Activated gamma-delta T cell treated with anti-CD3 and anti-CD28 coated beads, Interleukin-2, amount 50 U/mL, for 16 hours (primary cell): ENCODE measurements at places on chromosomes 11 and 22.
A peak's percentile ranks its signal among the peaks of the same experiment; 100 is the strongest.

DNA sequence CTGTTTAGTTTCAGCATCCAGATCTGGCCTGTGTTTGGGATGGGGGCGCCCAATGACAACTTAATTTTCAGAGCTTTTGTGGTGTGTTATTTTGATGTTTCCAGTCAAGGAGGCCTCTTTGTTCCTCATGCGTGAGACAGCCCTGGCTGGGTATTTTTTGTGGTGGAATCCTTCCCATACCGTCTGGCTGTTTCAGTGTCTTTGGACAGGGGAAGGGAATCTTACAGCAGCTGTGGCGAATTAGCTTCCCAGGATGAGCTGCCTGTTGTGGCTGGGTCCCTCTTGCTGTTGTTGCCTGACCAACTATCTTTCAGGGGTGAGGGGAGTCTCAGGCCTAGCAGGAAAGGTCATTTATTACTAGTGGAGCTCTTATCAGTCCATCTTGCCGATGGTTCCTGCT is 138.8 kb downstream of the ARHGAP20 start:
- no peak for DNase-seq

GRCh38 chr11:46682773-46683752 is 17.4 kb downstream of the ARHGAP1 start:
- DNase-seq: no peak

DNA sequence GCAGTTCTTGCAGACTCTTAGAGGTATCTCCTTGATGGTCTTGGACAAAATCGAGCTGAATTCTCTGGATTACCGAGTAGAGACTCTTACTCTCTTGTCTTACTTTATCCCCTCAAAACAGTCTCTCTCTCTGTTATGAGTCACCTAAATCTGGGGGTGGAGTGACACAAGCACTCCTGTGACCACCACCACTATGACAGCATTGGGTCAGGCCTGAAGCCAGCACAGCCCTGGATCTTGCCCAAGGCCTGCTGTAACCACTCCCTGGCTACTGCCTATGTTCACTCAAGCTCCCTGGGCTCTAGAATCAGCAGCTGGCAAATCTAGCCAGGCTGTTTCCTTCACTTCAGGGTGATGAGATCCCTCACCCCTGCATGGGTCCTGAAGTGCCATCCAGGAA is 662.5 kb downstream of the LUZP2 start:
- no peak for DNase-seq

- DNase-seq: no peak
Observed at GRCh38 chr11:1480191-1480554, 6.4 kb downstream of the MOB2 start.

GRCh38 chr11:117094776-117095175 is 3.5 kb downstream of the SIK3 start:
- DNase-seq: no peak

DNA sequence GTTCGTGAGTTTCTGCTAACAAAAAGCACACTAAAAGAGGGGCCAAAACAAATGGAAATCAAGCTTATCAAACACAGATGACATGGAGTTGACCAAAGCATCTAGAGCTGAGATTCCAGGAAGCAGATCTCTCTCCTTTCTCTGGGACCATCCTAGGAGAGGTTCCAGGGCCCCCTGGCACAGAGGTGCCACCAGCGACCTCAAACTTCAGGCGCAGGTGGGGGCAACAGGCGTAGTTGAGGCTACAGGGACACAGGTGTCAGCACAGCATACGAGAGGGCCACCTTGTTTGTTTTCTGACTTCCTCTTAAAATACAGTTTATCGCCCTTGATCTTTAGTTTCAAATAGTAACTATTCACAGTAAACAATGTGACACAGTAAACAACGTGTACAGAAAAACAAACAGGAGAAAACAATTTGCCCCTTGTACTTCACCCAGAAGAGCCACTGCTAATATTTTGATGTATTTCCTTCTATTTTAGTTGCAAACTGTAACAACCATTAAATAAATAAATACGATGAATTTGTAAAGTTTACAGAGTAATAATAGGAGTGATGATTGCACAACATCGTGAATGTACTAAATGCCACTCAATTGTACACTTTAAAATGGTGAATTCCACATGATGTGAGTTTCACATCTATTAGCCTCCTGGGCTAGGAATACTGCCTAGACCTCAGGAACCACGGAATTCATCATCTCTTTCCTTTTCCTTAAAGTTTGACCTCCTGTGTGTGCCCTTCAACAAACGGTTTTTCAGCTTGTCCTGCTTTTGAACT is 52.2 kb downstream of the IGLL5 start:
- no peak for DNase-seq

DNA sequence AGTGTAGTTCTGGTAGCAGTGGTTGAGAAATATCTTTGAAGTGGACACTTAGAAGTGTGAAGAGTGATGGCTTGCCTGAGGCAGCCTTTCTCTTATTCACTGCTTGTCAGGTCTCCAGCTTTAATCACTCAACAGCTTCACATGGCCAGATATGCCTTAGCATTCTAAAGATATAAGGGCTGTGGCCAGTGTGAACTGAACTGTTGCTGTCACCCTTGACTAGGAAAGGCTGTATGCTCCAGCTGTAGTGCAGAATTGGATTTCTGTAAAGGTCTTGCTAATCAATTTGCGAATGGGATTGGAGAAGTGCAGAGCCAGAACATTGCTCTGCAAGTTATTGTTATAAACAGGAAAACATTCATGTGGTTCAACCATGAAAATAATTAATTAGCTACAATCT is 266.7 kb downstream of the TMEM135 start:
- DNase-seq: no peak

DNA sequence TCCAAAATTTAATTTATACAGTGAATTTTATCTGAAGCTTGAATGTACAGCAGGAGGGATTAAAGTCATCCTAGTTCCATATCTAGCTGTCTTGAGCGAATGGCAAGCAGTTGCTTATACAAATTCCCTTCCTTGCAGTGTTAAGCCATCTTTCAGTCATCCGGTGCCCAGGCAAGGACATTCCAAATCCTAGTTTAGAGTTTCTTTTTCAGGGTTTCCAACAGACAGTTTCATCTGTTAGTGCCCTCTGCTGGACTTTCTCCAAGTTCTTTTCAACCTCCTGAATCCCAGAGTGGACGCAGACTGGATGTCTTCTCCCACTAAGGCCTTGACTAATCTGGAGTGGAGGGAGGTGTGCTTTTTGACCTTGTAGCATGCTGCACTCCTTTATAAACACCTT is 45.4 kb downstream of the GRAMD1B start:
- no peak for DNase-seq

DNA sequence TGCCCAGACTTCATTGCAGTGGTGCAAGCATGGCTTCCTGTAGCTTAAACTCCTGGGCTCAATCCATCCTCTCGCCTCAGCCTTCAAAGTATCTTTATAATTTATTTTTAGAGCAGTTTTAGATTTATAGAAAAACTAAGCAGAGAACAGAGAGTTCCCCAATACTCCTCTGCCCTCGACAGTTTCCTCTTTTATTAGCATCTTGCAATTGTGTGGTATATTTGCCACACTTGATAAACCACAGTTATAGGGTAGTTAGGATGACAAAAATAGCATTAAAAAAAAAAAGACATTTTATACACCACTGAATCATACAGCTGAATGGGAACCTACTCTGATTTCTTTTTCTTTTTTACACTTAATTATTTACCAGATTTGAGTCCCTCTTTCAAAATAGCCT is 31.2 kb downstream of the MS4A2 start:
- no peak for DNase-seq

DNA sequence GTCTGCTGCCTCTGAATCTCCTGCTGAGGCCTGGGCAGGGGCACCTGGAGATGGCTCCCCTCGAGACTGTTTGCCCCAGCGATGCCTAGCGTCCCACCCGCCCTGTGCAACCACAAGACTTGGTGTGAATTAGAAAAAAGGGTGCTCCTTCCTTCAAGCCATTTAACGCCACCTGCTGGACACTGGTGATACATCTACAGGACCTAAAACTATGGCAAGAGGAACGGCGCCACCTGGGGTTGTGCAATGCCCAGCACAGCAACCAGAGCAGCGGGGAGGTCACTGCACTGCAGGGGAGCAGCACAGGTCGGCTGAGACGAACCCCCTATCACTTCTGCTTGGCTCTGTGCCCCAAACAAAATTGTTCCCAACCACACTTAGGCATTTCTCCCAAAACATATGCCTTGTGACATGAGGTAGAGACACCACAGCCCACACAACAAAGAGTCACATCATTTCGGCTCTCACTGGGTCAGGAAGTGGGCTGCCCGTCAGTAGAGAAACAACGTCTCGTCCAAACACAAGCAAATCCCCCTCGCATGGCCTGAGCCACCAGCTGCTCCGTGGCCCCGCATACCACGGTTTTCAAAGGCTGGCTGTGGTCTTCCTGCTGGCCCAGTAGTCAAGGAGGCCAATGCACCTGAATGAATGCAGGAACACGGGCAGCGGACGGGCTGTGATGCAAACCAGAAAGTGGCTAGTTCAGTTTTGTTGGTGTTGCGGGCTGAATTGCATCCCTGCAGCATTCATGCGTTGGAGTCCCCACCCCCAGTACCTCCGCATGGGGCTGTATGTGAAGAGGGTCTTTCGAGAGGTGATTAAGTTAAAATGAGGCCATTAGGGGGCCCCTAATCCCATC is 171.9 kb downstream of the SHANK2 start:
- DNase-seq: no peak

- DNase-seq: no peak
Observed at GRCh38 chr11:2687223-2687530, 12.6 kb downstream of the KCNQ1OT1 start.

GRCh38 chr22:41401781-41402648 is 20.3 kb downstream of the TEF start:
- no peak for DNase-seq

GRCh38 chr11:43758927-43759326 is 78.4 kb downstream of the HSD17B12 start:
- DNase-seq: no peak

- DNase-seq: no peak
Observed at GRCh38 chr22:35425546-35425945, 25.6 kb downstream of the MCM5 start.

GRCh38 chr11:79333355-79333754 is 107.5 kb downstream of the TENM4 start:
- DNase-seq: no peak

DNA sequence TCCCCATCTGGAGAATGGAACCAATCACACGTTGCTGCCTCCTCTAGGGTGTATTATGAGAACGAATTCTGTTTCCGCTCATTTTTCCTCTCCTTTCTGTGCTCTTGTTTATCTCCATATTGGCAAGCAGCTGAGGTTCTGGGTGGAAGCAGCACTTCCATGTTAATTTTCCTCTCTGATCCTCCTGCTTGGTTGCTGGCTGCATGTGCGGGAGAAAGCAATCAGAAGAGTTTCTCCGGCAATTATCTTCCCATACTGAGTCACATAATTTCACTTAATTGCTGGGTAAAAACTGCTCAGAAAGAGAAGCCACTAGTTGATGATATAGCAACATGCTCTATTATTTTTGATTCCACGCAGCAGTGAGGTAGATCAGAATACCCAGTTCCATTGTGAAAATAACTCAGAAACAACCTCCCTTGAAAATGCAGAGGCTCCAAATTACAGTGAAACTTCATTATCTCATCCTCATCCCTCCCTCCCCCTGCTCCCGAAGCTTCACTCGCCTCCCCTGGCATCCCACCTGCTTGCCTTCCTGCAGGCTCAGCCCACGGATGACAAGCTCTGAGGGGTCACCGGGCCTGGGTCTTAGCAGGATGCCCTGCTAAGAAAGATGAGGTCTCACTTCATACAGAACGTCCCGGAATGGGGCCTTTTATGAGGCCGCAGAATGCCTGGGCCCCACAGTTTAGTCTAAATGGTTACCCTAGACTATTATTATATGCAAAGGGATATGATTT is 20.4 kb downstream of the FXYD6 start:
- no peak for DNase-seq

- no peak for DNase-seq
Observed at GRCh38 chr11:44014968-44015623, 32.7 kb upstream of the ACCSL start.

DNA sequence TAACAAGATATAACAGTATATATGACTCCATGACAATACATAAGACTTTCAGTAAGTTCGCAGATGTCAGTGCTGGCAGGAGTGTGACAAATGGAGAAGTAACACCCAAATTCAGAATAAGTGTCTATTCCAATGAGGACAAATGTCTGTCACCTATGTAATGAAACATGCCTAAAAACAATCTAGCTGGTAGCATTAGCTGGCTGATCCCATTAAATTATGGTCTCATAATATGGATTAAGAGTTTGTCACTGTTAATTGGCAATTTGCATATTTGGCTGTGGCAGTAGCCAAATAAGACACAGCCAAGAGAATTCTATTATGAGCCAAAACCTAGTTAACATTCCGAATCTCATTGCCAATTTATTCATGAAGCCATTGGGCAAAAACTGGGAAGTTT is 30.2 kb upstream of the CAVIN3 start:
- DNase-seq: no peak

- no peak for DNase-seq
Observed at GRCh38 chr11:9660886-9661285, 3.0 kb upstream of the SWAP70 start.

- no peak for DNase-seq
Observed at GRCh38 chr11:112810951-112811350, 150.3 kb upstream of the NCAM1 start.

GRCh38 chr22:23289851-23290724 is 109.8 kb downstream of the BCR start:
- DNase-seq: peak; percentile 39

- no peak for DNase-seq
Observed at GRCh38 chr11:103294516-103294915, 185.3 kb downstream of the DYNC2H1 start.

GRCh38 chr11:9858218-9858617 is 194.3 kb downstream of the SWAP70 start:
- DNase-seq: no peak

DNA sequence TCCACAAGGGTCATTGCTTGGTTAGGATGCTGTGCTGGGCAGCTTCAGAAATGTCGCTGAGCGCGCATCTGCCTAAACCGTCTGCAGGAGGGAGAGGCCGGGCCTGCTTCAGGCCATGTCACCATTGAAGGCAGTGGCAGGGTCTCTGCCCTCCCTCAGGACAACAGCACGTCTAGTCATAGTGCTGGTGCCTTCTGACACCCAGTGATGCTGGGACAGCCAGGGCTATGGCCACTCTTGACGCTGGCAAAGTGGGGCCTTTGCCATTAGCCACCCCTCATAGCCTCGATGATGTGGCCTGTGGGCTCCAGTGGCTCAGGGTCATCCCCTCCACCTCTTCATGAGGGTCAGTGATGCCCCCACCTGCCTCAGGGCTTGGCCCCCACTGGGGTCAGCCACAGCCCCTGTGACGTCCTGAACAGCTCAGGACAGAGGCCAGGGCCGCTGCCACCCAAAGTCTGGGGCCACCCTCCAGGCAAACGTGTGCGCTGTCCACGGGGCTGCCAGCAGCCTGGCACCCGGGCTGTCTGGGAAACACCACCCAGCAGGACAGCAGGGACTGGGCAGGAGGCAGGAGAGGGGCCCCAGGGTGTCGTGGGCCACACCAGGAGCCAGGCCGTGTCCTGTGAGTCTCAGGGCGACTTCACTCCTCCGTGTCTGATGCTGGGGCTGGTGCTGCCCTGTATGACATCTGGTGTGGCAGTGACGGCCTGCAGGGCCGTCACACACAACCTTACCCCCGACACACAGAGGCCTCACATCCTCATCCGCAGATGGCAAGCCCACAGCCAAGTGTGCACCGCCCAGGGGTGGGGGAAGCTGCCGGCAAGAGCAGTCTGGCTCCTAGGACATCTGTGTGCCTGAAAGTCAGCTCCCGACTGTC is 42.5 kb downstream of the CERK start:
- DNase-seq: no peak

GRCh38 chr11:65432686-65433582 is 10.3 kb downstream of the NEAT1 start:
- DNase-seq: no peak

- no peak for DNase-seq
Observed at GRCh38 chr11:129075757-129076156, 116.4 kb downstream of the ARHGAP32 start.
